Cerebellum (tissue), 4 donors: ENCODE measurements at places on chromosomes 12 and 14.

- DNase-seq: no peak
Measured at GRCh38 chr12:45329238-45329637, 113.3 kb downstream of the ANO6 start.

- no peak for DNase-seq
Measured at GRCh38 chr14:46215801-46216200, 435.8 kb downstream of the RPL10L start.

DNA sequence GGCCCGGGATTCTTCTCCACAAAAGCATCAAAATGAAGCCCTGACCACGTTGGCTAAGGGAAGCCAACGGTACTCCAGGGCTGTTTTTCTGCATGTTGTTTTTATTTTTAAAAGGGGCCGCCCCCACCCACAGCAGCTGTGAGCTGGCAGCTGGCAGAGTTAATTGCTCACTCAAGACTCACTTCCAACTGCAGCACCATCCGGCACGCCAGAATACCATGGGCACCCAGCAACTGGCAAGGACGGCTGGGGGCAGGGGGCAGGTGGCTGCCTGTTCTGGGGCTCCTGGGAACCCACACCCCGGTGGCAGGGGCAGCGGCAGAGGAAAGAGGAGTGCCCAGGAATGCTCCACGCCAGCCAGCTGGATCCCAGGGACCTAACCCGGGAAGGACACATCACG is 44.3 kb downstream of the NCOR2 start:
- DNase-seq: no peak

DNA sequence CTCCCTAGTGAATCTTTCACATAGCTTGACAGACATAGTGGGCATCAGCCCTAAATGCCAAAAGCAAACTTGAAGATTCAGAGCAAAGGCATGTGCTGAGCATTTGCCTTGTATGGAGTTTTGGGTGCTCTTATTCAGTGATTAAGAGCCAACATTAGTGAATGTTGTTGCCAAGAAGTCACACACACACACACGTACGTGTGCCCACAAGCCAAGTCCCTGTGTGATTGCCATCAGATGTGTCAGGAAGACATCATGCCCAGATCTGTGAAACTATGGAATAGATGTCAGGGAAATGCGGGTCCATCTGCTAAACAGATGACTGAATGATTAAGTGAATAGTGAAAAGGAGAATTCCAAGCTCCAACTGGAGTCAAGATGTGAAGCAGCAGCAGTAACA is 149.0 kb downstream of the AKAP6 start:
- DNase-seq: no peak

DNA sequence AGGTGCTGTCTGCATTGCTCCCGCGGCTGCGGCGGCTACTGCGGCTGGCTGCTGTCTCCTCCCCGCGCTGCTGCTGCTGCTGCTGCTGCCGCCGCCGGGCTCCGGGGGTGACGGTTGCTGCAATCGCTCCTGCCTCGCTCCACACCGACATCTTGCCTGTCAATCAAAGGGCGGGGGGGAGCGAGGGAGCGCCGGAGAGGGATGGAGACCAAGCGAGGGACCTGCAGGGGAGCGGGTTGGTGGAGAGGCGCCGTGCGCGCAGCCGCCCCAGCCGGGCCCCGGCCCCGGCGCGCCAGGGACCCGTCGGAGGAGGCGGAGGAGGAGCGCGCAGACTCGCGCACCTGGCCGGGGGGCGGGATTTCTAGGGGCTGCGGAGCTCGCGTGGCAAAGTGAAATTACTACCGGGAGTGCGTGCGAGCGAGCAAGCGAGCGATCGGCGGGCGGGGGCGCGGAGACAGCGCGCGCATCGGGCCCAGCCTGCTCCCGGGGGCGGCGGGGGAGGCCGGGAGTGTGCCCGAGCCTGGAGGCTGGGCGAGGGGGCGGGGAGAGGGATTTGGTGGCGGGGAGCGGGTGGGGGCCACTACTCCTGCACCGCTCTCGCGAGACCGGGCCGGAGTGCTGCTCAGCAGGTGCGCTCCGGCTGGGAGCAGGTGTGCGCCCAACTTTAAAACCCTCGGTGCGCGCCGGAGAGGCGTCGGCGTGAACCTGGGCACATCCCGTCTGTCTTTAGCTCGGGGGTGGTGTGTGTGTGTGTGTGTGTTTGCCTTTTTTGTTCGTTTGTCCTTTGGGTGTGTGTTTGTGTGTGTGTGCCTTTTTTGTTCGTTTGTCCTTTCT is at the start of gene KSR2:
Gene KSR2 (minus strand): TSS at position 165 of the 834 bp plus-strand sequence. CDS start 735 bp downstream, outside the sequence.
- peak; percentile 92 for DNase-seq

DNA sequence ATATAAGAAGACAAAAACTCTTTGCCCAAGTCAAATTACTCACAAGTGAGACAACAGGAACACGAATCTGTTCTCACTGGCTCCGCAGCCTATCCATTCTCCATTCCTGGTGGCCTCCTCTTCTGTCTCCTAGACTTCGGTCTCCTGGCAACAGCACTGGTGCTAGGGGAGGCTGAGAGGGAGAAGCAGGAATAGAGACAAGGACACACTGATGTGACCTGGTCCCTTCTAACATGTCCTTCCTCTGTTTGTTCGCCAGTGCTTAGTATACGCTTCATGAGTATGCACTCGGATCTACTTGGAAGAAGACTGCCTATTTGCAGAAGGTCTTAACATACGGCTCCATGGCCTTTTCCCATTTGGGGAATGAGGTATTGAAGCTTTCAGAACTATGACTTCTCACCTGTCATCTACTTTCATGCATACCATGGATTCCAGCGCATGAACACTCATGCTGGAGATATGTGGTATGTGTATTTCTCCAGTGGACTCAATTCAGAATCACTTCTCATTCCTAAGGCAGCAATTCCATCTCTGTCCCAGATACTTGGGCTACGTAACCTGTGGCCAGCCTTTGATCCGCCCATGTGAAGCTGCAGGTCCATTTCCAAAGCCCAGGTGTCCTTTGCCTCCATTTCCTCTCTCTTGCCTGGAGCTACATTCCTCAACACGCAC is 33.9 kb downstream of the BHLHE41 start:
- no peak for DNase-seq

DNA sequence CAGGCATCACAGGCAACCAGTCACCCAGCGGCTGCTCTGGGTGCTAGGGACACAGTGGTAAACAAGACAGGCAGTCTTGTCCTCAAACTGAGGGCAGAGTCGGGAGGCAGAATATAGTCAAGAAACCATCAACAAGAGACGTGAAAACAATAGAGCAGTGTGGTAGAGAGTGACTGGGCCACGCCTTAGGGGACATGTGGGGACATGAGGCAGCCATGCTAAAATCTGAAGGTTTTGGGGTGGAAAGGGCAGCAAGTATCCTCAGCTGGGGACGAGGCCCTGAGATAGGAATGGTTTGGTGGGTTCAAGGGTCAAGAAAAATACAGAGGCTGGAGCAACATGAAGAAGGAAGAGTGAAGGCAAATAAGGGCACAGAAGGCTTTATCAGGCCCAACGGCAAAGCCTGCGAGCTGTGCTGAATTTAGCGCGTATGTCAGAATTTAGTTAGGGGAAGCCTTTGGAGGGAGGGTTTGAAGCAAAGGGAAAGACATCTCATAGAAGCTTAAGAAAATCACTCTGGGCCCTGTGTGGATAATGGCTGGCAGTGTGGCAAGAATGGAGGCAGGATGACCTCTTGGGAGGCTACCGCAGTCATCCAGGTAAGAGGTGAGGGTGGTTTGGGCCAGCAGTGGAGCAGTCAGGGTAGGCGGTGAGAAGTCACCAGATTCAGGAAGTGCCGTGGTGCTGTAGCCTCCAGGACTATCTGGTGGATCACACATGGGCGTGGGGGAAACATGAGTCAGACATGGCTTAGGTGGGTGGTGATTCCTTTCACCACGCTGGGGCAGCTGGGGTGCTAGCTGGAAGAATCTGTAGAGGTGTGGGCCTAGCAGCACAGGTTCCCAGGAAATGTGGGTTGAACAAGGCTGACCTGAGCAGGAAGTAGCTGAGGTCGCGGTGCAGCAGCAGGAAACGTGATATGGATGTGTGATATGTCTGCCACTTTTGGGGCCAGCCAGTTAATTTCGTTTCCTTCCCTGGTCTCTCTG is 3.0 kb downstream of the EVL start:
- no peak for DNase-seq

DNA sequence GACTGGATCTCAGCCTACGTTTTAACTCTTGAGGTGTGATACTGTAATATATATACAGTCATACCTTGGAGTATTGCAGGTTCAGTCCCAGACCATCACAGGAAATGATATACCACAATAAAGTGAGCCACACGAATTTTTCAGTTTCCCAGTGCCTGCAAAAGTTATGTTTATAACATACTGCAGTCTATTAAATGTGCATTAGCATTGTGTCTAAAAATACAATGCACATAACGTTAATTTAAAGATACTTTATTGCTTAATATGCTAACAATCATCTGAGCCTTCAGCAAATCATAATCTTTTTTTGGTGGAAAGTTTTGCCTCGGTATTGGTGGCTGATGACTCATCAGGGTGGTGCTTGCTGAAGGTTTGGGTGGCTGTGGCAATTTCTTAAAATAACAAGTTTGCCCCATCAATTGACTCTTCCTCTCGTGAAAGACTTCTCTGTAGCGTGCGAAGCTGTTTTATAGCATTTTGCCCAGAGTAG is 18.9 kb downstream of the PYROXD1 start:
- no peak for DNase-seq

DNA sequence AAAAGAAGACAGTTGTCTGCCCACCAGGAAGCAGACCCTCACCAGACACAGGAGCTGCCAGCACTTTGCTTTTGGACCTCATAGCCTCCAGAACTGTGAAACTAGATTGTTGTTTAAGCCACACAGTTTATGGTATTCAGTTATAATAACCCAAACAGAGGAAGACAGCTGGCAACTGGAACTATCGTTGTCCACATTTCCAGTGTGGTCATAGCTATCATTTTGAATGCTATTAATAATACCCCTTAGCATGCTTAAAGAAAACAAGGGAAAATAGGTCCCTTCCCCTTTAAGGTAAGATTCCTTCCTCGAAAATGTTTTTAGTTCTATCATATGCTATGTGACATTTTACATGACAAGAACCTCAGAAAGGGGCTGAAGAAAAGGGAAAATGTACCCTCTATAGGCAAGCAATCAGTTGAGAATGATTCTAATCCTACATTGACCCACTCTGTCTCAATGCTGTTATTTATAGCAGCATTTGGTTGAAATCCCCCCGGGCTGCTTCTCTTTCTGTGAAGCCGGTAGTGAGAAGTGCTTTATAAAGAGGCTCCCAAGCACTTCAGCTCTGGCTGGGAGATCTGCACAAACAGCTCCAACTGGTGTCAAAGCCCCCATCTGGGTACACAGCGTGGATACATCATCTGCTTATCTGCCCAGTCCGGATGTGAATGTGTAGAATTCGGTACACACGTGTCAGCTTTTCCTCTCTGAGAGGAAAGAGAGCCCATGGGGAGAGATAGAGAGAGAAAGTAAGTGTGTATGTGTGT is 221.2 kb upstream of the FLRT2 start:
- no peak for DNase-seq

DNA sequence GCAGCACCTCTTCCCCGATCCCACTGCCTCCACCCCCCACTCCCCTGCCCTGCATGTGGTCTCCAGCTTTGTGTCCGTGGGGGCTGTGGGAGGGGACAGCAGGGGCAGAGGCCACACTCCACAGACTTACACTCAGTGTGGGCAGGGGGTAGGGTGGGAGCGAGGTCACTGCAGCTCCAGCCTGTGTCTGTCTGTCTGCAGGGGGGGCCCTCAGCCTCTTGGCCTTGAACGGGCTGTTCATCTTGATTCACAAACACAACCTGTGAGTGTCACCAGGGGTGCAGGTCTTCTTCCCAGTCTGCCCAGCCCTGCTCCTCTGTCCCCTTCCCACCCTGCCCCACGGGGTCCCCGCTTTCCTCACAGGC is 6.5 kb downstream of the NOC4L start:
- no peak for DNase-seq

DNA sequence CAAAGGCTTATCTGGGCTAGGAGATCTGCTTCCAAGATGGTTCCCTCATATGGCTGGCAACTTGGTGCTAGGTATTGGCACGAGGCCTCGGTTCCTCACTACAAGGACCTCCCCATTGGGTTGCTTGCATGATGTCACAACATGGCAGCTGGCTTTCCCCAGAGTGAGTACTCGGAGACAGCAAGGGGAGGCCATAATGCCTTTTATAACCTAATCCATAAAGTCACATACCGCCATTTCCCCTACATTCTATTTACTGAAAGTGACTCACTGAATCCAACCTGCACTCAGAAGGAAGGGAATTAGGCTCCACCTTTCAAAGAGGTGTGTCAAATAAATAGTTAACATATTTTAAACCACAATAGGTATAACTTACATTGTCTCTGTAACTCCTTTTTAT is 130.9 kb downstream of the SAMD4A start:
- DNase-seq: no peak

DNA sequence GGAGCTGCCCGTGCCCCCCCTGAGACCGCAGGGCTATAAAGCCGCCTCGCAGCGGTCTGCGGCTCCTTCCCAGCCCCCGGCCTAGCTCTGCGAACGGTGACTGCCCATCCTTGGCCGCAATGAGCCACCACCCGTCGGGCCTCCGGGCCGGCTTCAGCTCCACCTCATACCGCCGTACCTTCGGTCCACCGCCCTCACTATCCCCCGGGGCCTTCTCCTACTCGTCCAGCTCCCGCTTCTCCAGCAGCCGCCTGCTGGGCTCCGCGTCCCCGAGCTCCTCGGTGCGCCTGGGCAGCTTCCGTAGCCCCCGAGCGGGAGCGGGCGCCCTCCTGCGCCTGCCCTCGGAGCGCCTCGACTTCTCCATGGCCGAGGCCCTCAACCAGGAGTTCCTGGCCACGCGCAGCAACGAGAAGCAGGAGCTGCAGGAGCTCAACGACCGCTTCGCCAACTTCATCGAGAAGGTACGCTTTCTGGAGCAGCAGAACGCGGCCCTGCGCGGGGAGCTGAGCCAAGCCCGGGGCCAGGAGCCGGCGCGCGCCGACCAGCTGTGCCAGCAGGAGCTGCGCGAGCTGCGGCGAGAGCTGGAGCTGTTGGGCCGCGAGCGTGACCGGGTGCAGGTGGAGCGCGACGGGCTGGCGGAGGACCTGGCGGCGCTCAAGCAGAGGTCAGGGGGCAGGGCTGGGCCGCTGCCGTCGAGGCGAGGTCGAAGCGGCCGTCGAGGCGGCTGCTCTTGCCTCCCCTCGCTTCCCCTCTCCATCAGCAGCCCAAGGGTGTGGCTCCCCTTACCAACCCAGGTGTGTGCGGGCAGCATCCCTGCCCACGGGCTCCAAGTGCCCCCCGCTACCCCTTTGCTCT is at the start of gene PRPH:
Gene PRPH (plus strand): TSS at position 66 of the 855 bp plus-strand sequence. CDS start 54 bp downstream, at position 120.
- DNase-seq: no peak

GRCh38 chr12:29578731-29579130 is 81.2 kb upstream of the OVCH1 start:
- DNase-seq: no peak

DNA sequence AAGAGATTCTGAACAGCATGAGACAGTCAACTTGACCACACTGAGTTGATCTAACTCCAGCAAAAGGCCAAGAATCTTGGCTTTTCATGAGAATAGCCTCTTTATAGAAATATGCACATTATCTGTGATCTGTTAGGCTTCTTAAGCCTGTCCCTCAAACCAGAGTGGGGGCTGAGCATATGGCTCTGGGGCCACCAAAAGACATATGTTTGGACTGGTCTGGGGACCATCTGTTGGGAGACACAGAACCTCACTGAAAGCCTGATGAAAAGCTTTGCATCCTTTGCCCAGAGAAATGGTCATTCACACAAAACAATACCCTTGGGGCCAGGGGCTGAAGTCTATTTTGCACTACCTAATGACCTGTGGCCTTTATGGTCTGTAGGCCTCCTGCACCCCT is 165.3 kb upstream of the PRMT8 start:
- peak; percentile 63 for DNase-seq

- no peak for DNase-seq
Measured at GRCh38 chr14:87643005-87643404, 350.0 kb downstream of the GALC start.
